ENCODE measurements at places on chromosomes 5 and 9.
A peak's percentile ranks its signal among the peaks of the same experiment; 100 is the strongest.

DNA sequence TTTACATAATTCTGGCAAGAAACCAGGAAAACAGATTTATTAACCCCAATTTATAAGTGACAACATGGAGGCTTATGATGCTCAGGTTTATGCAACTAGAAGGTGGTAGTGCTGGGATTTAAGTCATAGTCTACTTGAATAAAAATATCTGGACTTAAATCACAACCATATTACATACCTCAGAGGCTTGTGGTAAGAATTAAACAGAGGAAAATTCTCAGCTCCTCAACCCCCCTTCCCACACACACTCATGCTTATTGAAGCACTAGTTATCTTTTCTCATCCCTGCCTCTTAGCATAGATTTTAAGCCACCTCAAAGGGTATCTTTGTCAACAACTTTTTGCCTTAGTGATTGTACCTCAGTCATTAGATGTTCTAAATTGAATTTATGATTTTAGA is 731.0 kb downstream of the PRELID2 start:
- H3K27ac ChIP-seq, result no peak overlapping the region
- peaks cover 5% of the 10 kb centered on the region for H3K27me3 ChIP-seq
- no peaks in the 10 kb centered on the region for H3K4me1 ChIP-seq
- no peak overlapping the region for H3K4me3 ChIP-seq
- no peak for DNase-seq

DNA sequence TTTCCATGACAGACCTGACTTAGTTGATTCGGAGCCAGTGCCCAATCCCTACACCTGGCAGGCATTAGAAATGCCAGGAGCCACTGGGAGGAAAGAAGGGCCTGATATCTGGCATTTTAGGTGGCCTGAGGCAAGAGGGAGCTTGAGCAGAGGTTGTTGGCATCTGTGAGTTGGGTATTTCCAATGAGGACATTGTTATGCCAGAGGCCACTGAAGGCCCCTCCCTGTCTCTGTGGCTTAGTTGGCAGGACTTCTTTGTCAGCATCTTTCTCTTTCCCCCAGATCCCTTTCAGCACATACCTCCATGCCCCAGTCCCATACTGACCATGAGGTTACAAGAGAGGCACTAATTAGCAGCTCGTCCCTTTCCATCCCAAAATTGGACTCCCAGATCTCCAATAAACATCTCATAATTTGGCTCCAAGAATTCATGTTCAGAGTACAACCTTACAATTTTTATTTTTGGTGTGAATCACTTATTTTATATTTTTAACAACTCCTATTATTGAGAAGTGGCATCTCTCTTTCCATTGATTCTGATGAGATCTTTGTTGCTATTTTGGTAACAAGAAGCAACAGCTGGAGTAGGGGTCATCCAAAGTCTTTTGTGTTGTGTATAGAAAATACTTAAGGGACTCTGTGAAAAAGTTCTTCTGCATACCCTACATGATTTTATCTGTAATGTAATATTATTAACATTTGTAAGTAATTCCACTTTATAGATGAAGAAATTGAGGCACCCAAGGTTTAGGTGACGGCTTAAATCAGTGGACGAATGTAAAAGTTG is 68.6 kb upstream of the MAP3K1 start:
- no peaks in the 10 kb centered on the region for H3K27me3 ChIP-seq
- no peak overlapping the region for H3K27ac ChIP-seq
- no peak overlapping the region for H3K4me3 ChIP-seq
- DNase-seq, result no peak
- no peaks in the 10 kb centered on the region for H3K36me3 ChIP-seq
- no peaks in the 10 kb centered on the region for H3K4me1 ChIP-seq

DNA sequence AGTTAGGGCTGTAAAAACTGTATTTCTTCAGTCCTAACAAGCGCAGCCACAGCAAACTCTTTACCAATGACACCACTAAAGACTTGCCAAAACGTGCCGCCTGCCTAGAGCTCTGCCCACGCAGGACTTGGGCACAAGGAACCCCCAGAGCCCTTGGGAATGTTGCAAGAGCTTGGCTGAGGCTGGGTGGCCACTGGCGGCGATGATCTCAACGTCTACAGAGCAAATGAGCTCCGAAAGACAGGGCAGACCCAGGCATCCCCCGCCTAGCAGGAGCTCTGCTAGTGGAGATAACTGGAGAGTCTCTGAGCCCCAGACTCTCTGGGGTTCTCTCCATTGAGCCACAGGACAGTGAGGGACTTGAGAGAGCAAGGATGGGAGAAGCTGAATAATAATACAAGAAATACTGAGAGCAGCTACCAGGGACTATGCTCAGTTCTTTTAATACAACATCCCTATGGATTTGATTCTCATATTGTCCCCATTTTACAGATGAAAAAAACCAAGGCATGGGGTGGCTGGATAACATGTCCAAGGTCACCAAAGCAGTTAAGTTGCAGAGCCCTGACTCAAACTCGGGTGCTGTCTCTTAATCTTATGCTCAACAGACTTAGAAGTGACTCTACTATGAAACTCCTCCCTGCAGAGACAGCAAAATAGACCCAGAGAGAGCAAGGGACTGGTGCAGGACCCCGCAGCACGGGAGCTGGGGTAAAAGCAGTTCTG is 32.5 kb downstream of the SHB start:
- H3K27ac ChIP-seq, result peak overlapping the region; percentile 98
- H3K27me3 ChIP-seq, result no peaks in the 10 kb centered on the region
- H3K4me3 ChIP-seq, result no peak overlapping the region
- no peaks in the 10 kb centered on the region for H3K36me3 ChIP-seq
- DNase-seq, result no peak

- H3K4me1 ChIP-seq, result no peaks in the 10 kb centered on the region
- H3K27ac ChIP-seq, result no peak overlapping the region
- H3K4me3 ChIP-seq, result no peak overlapping the region
- no peaks in the 10 kb centered on the region for H3K27me3 ChIP-seq
- H3K36me3 ChIP-seq, result no peaks in the 10 kb centered on the region
- no peak for DNase-seq
Observed at GRCh38 chr5:171575808-171576207, 156.4 kb downstream of the FGF18 start.

DNA sequence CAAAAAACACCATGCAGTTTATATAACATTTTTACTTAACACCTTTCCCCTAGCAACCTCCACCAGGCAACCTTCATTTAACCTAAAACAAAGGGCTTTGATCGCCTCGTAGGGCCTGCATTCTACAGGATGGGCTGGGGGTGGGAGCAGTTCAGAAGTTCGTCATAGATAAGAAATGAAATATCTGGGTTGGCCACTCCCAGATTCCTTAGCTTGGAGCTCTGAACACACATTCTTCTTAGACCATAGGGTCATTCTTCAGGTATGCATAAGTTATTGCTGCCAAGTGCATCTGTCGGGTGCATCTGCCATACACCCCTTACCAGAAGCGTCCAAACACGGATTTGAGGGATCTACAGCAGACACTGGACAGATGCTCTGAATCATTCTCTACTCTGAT is 4.3 kb upstream of the SLC22A5 start:
- peak overlapping the region; percentile 100 for H3K27ac ChIP-seq
- H3K36me3 ChIP-seq, result peaks cover 46% of the 10 kb centered on the region
- DNase-seq, result peak; percentile 91
- peaks cover 60% of the 10 kb centered on the region for H3K4me1 ChIP-seq
- H3K4me3 ChIP-seq, result no peak overlapping the region

DNA sequence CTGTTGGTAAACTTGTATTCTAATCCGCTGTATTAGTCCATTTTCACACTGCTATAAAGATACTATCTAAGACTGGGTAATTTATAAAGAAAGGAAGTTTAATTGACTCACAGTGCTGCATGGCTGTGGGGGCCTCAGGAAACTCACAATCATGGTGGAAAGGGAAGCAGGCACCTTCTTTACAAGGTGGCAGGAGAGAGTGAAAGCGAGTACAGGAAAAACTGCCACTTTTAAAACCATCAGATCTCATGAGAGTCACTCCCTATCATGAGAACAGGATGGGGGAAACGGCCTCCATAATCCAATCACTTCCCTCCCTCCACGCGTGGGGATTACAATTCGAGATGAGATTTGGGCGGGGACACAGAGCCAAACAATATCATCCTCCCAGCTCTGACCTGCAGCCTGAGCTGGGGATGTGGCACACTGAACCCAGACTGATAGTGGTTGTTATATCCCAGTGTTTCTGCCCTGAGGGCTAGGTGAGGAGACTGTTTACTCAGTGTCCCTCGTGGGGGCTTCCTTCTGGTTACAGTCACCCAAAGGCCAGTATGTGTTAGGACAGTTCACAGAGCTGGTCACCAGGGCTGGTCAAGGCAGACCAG is 488.3 kb downstream of the KDM4C start:
- no peaks in the 10 kb centered on the region for H3K36me3 ChIP-seq
- no peaks in the 10 kb centered on the region for H3K4me1 ChIP-seq
- no peaks in the 10 kb centered on the region for H3K27me3 ChIP-seq
- no peak for DNase-seq
- H3K4me3 ChIP-seq, result no peak overlapping the region

DNA sequence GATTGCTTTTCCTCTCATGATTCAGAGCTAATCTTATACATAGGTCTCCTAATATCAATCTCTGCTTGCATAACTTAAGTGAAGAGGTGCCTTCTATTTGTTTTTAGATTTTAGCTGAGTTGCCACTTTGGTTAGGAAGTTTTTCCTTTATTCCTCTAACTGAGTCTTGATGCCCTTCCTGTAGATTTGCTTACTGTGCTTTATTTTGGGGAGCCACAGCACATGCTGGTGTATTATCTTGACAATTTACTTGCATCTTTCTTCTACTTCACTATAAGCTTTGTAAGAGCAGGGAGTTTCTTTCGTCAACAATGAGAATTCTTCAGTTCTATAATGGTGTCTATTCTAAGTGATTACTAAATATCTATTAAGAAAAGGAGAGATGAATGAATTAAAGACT is 54.9 kb downstream of the GABRA6 start:
- no peaks in the 10 kb centered on the region for H3K27me3 ChIP-seq
- no peaks in the 10 kb centered on the region for H3K4me1 ChIP-seq

GRCh38 chr5:78275998-78276543 is 18.4 kb downstream of the AP3B1 start:
- no peak for DNase-seq
- H3K4me3 ChIP-seq, result no peak overlapping the region
- no peaks in the 10 kb centered on the region for H3K27me3 ChIP-seq
- H3K4me1 ChIP-seq, result no peaks in the 10 kb centered on the region
- no peaks in the 10 kb centered on the region for H3K36me3 ChIP-seq

- DNase-seq, result peak; percentile 12
- no peaks in the 10 kb centered on the region for H3K27me3 ChIP-seq
- no peak overlapping the region for H3K27ac ChIP-seq
- no peaks in the 10 kb centered on the region for H3K36me3 ChIP-seq
- H3K4me1 ChIP-seq, result no peaks in the 10 kb centered on the region
Observed at GRCh38 chr5:134494780-134495179, 30.7 kb upstream of the JADE2 start.

All from RWPE2 (cell line).